ENCODE measurements at places on chromosomes 3 and 15. TPM values are rescaled to one million over a fixed set of nuclear protein-coding genes. Genes with fewer than 3 reads are reported as not detected.

Gene C3orf20
- total RNA-seq = not detected

Gene PLD1
- 21.9 TPM for total RNA-seq

Gene MB21D2
- 18.0 TPM for total RNA-seq

Gene STRA6
- 0.18 TPM for total RNA-seq

Gene PTH1R
- not detected for total RNA-seq

Gene WDR49
- not detected for total RNA-seq

Gene VIPR1
- total RNA-seq = not detected

Gene COL6A5
- total RNA-seq = not detected

Gene ZDHHC23
- 0.45 TPM for total RNA-seq

Gene PLSCR2
- not detected for total RNA-seq

Gene COL8A1
- 42.2 TPM for total RNA-seq

Gene TUSC7
- not detected for total RNA-seq

Gene USP50
- total RNA-seq = not detected

Gene SLCO2A1
- total RNA-seq = 0.16 TPM

Gene CATSPER2
- 1.3 TPM for total RNA-seq

Gene CCDC13
- 0.39 TPM for total RNA-seq

All from SJSA1 (cell line).